Activated T-helper 2 cell treated with anti-CD3 and anti-CD28 coated beads, Interferon-gamma antibody, Interleukin-2, Interleukin-4, amounts not matched to agents 10 μg/mL and 5 μg/mL and 100 μg/mL, durations not matched to agents 14 hours and 24 hours and 36 hours (primary cell): ENCODE measurements at places on chromosomes 11 and 22.

- H3K27me3 ChIP-seq: peaks cover 18% of the 10 kb centered on the region
- peaks cover 11% of the 10 kb centered on the region for H3K4me1 ChIP-seq
- H3K36me3 ChIP-seq: peaks cover 23% of the 10 kb centered on the region
- H3K4me3 ChIP-seq: no peak overlapping the region
- H3K27ac ChIP-seq: no peak overlapping the region
These were observed 1.9 kb upstream of the IFITM10 start for GRCh38 chr11:1751999-1752906.

- peaks cover 2% of the 10 kb centered on the region for H3K4me1 ChIP-seq
- H3K4me3 ChIP-seq: no peak overlapping the region
- no peaks in the 10 kb centered on the region for H3K36me3 ChIP-seq
- H3K27ac ChIP-seq: no peak overlapping the region
These were observed 6.1 kb upstream of the ANO1 start for GRCh38 chr11:70071996-70072395.

GRCh38 chr11:100800202-100800601 lies 113.1 kb downstream of the ARHGAP42 start:
- no peak overlapping the region for H3K4me3 ChIP-seq
- no peaks in the 10 kb centered on the region for H3K36me3 ChIP-seq
- H3K4me1 ChIP-seq: no peaks in the 10 kb centered on the region
- no peak for DNase-seq
- no peaks in the 10 kb centered on the region for H3K27me3 ChIP-seq

DNA sequence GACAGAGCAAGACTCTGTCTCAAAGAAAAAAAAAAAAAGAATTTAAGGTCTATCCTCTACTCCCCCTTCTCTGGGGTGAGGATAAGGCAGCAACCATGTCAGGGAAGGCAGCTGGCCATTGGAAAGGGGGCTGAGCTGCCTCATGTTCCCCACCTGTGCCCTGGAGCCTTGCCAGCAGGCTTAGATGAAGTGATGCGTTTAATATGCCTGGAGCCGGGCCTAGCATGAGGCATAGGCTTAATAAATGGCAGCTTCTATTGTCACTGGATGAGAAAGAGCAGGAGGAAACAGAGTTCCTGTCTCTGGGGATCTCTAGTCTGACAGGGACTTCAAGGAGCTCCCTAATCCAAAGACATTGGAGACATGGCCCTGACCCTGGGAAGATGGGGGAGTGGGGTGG lies 3.2 kb upstream of the KCNE3 start:
- no peaks in the 10 kb centered on the region for H3K36me3 ChIP-seq
- H3K4me3 ChIP-seq: no peak overlapping the region
- no peak for DNase-seq
- no peak overlapping the region for H3K27ac ChIP-seq
- peaks cover 25% of the 10 kb centered on the region for H3K27me3 ChIP-seq

DNA sequence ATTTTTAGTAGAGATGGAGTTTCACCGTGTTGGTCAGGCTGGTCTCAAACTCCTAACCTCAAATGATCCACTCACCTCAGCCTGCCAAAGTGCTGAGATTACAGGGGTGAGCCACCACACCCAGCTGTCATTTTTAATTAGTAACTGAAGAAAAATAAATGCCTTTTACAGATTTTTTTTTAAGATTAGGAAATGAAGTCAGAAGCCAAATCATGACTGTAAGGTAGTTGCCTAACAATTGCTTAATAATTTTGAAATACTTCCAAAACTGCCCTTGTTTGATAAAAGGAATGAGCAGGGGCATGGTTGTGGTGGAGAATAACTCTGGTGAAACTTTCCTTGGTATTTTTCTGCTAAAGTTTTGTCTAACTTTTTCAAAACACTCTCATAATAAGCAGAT lies 98.9 kb upstream of the SLC5A12 start:
- H3K4me1 ChIP-seq: no peaks in the 10 kb centered on the region
- no peaks in the 10 kb centered on the region for H3K27me3 ChIP-seq
- DNase-seq: no peak
- no peak overlapping the region for H3K27ac ChIP-seq
- H3K4me3 ChIP-seq: no peak overlapping the region

DNA sequence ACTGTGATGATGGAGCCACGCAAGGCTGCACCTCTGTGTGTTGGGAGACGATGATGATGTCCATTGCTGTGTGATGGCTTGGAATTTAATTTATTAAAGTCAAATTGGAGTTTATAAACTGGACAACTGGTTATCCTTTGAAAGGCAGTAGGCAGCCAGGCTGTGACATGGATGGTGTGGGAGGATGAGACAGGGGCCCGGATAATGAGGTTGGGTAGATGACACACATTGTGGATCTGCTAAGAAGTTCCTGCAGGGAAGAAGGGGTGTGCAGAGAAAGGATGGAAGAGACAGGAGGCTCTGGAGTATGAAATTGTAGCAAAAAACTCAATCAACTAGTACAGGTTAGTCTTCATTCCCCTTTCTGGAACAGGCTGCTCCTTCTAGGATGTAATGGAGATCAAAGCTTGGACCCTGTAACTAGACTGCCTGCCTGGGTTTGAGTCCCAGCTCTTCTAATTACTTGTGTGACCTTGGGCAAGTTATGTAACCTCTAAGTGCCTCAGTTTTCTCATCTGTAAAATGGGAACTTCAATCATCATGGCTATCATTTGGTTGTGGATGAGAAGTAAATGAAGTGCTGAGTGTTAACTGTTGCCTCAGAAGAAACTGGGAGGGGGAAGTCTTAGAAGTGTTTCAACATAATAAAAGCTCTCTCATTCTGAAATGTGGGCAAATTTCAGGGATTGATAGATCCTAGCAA lies 4.2 kb upstream of the HINFP start:
- no peak overlapping the region for H3K27ac ChIP-seq
- peaks cover 46% of the 10 kb centered on the region for H3K36me3 ChIP-seq
- H3K4me3 ChIP-seq: no peak overlapping the region

GRCh38 chr11:67369801-67370284 lies 3.6 kb downstream of the CLCF1 start:
- H3K36me3 ChIP-seq: peaks cover 5% of the 10 kb centered on the region
- H3K27ac ChIP-seq: no peak overlapping the region
- no peak overlapping the region for H3K4me3 ChIP-seq
- no peak for DNase-seq

DNA sequence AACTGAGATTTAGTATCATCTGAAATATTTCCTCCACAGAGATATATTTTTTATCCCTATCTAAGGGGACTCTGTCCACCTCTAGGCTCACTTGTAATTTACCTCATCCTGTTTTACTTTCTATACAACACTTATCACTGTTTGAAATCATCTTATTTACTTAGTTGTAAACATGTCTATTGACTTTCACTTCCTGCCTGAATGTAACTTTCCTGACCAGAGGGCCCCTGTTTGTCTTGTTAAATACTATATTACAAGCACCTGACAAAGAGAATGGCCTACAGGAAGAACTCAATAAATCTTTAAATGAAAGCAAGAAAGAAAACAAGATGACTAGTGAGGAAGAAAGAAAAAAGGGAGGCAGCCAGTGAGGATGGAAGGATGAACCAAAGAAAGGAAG lies 1727.5 kb downstream of the LRRC4C start:
- no peak for DNase-seq
- no peak overlapping the region for H3K4me3 ChIP-seq

- H3K4me3 ChIP-seq: no peak overlapping the region
- H3K27me3 ChIP-seq: no peaks in the 10 kb centered on the region
- no peak for DNase-seq
- H3K4me1 ChIP-seq: no peaks in the 10 kb centered on the region
- no peak overlapping the region for H3K27ac ChIP-seq
These were observed 54.4 kb downstream of the ARL14EP start for GRCh38 chr11:30377347-30377746.

DNA sequence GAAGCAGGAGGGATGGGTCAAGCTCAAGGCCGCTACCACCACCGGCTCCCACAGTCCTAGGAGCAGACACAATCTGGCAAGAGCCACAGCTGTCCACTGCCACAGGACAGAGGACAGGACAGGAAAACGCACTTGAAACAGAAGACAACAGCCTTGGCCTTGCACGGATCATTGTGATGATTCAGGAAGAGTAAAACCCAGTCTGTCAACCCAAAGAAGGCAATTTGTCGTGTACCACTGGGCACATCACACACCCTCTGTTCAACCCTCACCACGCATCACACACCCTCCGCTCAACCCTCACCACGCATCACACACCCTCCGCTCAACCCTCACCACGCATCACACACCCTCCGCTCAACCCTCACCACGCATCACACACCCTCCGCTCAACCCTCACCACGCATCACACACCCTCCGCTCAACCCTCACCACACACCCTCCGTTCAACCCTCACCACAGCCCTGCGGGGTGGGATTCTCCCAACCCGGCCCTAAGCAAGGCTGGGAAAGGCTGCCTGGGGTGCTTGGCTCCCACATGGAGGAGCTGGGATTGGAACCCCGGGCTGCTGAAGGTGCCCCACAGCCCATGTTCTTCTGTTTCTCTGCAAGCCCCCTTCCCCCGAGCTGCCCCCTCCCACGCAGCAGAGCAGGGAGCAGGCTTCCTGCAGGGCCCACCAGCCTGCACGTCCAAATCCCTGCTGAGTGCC lies 11.3 kb upstream of the CDC42BPG start:
- no peaks in the 10 kb centered on the region for H3K27me3 ChIP-seq
- H3K36me3 ChIP-seq: peaks cover 79% of the 10 kb centered on the region
- DNase-seq: no peak
- peak overlapping the region; percentile 27 for H3K4me3 ChIP-seq
- H3K4me1 ChIP-seq: peaks cover 76% of the 10 kb centered on the region
- H3K27ac ChIP-seq: peak overlapping the region; percentile 77

- H3K4me3 ChIP-seq: peak within 1 kb of the TSS; percentile 93
- peaks cover 17% of the 10 kb centered on the region for H3K27me3 ChIP-seq
- peaks cover 19% of the 10 kb centered on the region for H3K4me1 ChIP-seq
- H3K27ac ChIP-seq: peak within 1 kb of the TSS; percentile 93
- DNase-seq: peak; percentile 55
These were observed at the start of gene PGGHG for GRCh38 chr11:288478-289397. TSS of gene PGGHG (plus strand) at chr11:289126. CDS start at chr11:289817, 691 bp downstream.

- H3K4me1 ChIP-seq: peaks cover 53% of the 10 kb centered on the region
- DNase-seq: no peak
- H3K27ac ChIP-seq: no peak overlapping the region
- peaks cover 79% of the 10 kb centered on the region for H3K36me3 ChIP-seq
These were observed 17.8 kb downstream of the ZBED4 start for GRCh38 chr22:49871482-49871881.

- H3K36me3 ChIP-seq: no peaks in the 10 kb centered on the region
- no peak overlapping the region for H3K4me3 ChIP-seq
- H3K27ac ChIP-seq: no peak overlapping the region
- H3K27me3 ChIP-seq: peaks cover 21% of the 10 kb centered on the region
- H3K4me1 ChIP-seq: no peaks in the 10 kb centered on the region
These were observed 146.2 kb downstream of the ST3GAL4 start for GRCh38 chr11:126501641-126502040.

DNA sequence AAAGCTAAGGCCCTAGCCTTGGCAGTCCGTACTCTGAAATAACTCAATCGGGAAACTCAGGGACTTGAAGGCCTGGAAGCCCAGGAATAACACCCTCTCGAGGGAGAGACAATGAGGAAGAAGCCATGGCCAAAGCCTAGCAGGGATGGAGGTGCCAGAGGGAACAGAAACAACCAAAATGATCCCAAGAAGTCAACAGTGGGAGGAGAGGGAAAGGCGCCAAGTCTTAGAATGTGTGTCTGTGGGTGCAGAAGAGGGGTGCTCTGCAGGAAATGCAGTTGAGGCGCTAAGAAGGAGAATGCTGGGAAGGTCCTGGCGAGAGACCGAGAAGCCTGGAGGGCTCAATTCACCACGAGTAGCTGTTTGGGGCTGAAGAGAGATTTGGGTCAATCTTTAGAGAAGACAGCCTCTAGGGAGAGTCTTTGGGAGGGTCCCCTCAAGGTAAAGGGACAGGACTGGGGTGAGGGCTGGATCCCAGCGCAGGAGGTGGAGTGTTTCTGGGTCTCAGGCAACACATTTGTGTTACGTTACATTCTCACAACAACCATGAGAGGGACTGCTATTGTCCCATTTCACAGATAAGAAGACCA lies 760 bp upstream of the MAPK8IP1 start:
- peak overlapping the region; percentile 51 for H3K4me3 ChIP-seq
- peaks cover 9% of the 10 kb centered on the region for H3K36me3 ChIP-seq
- H3K27ac ChIP-seq: no peak overlapping the region
- no peak for DNase-seq
- peaks cover 3% of the 10 kb centered on the region for H3K4me1 ChIP-seq

DNA sequence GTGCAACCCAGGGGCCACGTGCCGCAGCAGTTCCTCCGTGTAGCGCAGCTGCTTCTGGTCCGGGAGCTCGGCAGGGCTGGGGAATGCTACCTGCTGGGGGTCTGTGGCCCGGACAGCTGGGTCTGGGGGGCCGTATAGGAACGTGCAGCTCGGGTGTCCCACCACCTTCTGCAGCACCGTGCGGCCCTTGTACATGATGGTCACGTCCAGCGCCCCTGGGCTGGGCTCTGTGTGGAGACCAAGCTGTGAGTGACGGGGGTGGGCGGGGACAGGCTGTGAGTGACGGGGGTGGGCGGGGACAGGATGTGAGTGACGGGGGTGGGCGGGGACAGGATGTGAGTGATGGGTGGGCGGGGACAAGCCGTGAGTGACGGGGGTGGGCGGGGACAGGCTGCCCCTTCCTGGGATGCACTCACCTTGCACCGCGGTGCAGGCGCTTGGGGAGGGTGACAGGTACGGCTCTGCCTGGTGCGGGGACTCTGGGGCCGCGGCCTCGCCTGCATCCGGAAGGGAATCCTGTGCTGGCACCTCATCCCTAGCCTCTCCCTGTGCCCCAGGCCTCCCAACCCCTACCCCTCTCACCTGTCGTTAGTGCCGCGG lies 2.3 kb downstream of the IRF7 start:
- peak; percentile 54 for DNase-seq
- H3K27me3 ChIP-seq: no peaks in the 10 kb centered on the region
- H3K4me3 ChIP-seq: peak overlapping the region; percentile 73
- H3K36me3 ChIP-seq: peaks cover 33% of the 10 kb centered on the region
- H3K4me1 ChIP-seq: peaks cover 8% of the 10 kb centered on the region
- H3K27ac ChIP-seq: peak overlapping the region; percentile 42

DNA sequence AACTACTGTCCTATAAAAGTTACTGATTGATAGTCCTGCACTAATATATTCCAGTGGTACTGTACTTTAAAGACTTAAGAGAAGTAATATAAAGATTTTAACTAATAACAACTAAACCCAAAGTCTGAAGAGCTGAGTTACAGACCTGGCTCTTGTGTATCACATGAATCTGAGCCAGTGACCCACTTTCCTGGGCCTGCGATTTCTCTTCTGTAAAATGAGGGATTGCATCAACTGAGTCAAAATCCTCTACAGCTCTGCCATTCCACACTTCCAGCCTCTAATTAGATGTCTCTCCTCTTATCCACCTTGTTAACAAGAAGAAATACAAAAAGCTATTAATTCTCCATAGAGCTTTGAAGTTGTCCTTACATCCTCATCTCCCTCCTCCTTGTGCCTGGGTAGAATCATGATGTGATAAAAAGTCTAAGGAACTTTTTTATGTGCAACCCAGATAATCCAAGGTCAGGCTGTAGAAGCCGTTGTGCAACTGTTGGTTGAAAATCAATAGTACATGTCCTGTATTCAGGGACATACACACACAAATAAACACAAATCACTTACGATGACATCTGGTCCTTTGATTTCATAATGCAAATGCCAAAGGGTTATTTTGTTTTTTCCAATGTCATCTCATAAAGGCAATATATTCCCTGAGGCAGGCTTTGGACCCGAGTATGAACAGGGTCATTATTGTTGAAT lies 410.3 kb downstream of the KCNA4 start:
- no peaks in the 10 kb centered on the region for H3K4me1 ChIP-seq
- no peaks in the 10 kb centered on the region for H3K27me3 ChIP-seq
- H3K36me3 ChIP-seq: no peaks in the 10 kb centered on the region

- no peak overlapping the region for H3K27ac ChIP-seq
- DNase-seq: no peak
- no peaks in the 10 kb centered on the region for H3K36me3 ChIP-seq
These were observed 65.3 kb downstream of the ARL14EP start for GRCh38 chr11:30387891-30388861.
